ENCODE measurements at places on chromosomes 7 and 10.

DNA sequence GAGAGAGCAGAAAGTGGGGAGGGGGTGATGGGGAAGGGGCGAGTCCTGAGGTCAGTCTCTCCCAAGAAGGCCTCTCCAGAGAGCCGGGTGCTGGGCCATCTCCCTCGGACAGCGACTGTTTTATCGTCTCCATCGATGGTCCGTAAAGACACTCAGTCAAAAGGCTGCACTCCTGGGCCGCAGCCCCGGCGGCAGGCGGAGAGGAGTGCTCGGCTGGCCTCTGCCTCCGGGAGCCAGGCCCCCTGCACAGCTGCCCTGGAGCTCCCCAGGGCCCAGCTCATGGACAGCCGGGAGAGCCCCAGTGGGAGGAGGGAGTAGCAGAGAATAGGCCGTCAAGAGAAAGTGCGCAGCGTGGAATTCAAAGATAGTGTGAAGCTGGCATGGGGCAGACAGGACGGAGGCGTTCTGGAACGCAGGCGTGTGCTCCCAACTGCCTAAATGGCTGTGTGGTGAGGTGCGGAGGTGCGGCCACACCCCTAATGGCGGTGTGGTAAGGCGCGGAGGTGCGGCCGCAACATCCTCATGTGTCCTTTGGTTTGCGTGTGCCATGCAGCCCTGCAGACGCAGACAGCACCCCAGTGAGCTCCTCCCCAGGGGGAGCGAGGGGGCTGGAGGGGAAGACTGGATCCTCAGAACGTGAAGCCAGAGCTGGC is 477.5 kb upstream of the FOXK1 start:
- no peak for DNase-seq

DNA sequence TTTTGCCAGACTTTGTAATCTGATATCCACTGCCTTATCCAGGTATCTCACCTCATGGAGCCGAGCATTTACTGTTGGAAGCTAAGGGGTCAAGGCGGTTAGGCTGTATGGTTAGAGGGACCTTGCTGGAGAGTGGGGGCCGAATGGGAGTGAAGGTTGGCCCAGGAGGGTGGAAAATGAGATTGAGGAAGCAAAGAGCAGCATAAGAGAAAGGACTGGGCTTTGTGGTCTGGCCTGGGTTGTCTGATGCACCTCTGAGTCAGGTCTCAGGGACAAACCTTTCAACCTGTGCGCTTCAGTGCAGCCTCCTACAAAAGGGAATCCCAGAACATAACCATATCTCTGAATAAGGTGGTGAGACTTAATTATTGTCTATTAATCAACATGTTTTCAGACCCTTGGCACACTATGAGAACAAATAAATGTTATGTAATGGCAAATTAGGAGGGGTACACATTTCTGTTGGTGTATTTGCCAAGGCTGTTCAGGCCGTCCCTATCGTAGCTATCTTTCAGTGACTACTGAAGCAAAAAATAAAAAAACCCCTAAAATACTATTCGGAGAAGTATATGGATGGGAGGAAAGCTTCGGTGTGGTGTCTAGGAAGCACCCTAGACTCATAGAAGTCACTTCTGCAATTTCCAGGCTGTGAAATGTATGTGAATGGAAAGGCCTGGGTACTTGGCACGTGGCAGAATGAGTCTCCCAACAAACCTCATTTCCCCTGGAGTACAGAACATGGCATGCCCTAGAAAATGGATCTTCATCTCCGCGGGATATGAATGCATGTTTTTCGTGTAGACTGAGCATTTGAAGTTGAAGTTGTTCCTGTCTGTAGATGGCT is 4.3 kb downstream of the CAMK1D start:
- no peak for DNase-seq

- no peak for DNase-seq
Measured at GRCh38 chr10:70319183-70319582, 35.4 kb upstream of the NPFFR1 start.

- no peak for DNase-seq
Measured at GRCh38 chr7:122013630-122014029, 130.4 kb downstream of the AASS start.

DNA sequence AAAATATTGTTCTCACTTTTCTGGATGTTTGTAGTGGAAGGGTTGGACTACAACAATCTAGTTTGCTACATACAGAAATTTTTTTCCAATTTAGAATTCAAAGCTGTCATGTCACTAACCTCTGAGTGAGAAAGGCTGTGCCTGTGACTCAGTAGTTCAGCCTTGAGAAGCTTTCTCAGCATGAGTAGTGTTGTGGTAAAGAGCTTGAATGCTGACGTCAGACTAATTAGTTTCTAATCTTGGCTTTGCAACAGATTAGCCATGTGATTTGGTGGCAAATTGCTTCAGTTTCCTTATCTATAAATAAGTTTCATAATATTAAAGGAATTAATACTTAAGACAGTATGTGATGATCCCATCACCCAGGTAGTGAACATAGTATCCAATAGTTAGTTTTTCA is 83.8 kb downstream of the ABCA13 start:
- no peak for DNase-seq

DNA sequence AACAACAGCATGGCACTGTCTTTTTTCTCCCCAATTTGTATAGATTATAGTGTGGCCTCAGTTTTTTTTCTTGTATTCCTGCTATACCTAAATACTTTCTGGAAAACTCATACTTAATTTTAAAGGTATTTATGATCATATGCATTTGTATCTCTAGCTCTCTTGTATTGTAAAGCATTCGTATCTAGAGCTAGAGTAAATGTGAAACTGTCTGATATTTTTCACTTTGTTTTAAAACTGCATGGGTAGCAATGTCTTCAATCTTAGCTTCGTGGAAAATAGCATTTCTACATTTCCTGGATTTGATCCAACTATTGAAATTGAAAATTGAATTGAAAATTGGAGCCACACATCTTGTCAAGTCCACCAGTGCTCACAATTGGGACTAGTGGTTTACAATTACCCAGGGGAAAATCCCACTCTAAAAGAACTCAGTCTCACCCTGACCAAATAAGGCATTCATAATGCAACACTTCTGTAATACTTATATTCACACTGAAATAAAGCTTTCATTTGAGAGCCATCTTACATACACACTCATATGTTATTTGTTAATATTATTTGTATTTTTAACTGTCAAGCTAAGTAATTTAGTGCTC is 51.3 kb upstream of the KLF6 start:
- DNase-seq = no peak

GRCh38 chr10:110762109-110762848 is 109.4 kb upstream of the PDCD4 start:
- DNase-seq = no peak

Measured in NB4 (cell line).